ENCODE measurements at places on chromosomes 4 and X. TPM values are rescaled to one million over a fixed set of nuclear protein-coding genes. Genes with fewer than 3 reads are reported as not detected.

The CXorf49 gene
- polyA plus RNA-seq: not detected

The SRP72 gene
- polyA plus RNA-seq: 72.7 TPM

The LUZP4 gene
- not detected for polyA plus RNA-seq

DNA sequence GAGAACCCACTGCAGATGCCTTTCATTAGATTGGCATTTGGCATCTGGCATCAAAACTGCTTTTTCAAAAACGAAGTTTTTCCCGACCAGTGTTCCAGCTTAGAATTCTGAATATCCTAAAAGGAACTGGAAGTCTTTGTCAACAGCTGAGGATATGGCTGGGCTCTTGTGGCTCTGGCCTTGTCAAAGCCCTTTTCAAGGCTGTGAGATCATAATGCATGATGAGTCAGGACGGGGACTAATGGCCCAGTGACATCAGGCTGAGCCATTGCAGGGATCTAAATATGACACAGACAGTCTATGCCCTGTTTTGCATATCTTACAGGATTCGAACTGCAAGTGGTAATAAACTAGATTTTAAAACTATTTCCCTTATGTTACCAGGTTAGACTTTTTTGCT is 306.4 kb downstream of the PTTG2 start:
- DNase-seq: peak; percentile 48

GRCh38 chr4:154329939-154330338 is 161.7 kb downstream of the DCHS2 start:
- DNase-seq: peak; percentile 24

DNA sequence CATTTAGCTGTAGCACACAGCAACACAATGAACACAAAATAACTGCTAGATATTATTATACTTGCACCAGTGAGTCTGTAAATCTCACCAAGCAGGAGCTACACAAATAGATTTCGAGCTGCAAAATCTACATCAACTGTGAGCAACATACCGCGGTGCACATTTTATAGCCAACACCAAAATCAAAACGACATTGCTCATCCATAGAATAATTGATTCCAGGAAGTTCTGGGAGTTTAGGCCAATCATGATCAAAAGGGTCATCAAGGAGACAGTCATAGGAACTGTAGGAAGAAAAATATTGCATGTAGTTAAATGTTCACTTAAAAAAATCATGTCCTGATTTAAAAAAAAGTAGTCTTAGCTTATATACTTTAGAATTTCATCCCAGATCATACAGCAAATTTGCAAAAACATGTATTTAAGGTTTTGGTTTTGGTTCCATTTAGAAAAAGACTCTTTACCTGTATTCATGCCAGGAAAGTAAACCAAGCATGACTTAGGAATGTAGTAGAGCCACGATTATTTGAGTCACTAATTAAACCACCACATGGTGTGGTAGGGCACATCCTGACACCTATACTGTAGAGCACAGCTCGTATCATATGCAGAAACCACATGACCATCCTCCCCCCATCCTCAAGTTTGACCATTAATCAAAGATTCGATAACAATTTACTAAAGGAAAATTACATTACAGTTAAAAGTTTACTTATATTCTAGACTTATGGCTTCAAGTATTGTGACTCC is 250.4 kb downstream of the ADAMTS3 start:
- no peak for DNase-seq

DNA sequence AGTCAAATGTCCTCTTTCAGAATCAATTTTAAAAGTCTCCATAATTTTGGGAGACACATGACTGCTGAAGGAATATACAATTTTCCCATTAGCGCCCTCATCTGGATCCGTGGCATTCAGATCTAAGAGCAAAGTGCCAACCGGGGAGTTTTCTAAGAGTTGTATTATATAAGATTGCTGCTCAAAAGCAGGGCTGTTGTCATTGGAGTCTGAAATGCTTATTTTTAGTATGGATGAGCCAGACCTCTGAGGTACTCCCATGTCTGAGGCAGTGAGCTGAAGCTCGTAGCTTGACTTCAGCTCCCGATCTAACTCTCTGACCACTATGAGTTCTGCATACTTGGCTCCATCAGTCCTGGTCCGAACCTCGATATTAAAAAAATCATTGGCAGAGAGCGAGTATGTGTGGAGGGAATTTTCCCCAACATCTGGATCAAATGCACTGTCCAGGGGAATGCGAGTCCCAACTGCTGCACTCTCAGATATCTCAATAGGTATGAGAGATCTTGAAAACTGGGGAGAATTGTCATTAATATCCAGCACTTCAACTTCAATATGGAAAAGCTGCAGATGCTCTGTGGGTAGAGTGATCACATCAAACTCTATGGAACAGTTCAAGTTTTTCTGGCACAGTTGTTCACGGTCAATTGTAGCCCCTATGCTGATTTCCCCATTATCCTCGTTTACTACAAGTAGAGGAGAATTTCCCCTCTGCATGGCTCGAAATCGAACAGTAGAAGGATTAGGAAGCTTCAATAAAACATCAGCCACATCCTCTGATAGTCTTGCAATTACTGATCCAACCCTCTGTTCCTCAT is 917 bp downstream of the PCDH18 start:
- DNase-seq: peak; percentile 65

- DNase-seq: no peak
Observed at GRCh38 chr4:174401471-174402130, 117.9 kb downstream of the CEP44 start.

DNA sequence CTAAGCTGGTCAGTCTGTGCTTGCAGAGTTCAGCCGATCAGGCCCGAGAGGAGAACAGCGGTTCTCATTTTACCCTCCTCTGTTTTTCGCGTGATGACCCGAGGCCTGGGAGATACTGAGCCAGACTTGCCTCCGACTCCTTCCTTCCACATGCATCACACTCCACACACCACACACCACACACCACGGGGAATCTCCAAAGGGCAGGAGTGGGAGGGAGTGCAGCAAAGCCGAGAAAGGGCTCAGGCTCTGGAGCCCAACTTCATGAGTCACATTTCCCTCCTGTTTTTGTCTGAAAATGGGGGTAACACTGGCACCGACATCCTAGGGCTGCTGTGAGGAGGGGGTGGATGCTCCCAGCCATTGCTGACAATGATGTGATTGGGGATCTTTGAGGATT is 38.9 kb downstream of the TKTL1 start:
- no peak for DNase-seq

DNA sequence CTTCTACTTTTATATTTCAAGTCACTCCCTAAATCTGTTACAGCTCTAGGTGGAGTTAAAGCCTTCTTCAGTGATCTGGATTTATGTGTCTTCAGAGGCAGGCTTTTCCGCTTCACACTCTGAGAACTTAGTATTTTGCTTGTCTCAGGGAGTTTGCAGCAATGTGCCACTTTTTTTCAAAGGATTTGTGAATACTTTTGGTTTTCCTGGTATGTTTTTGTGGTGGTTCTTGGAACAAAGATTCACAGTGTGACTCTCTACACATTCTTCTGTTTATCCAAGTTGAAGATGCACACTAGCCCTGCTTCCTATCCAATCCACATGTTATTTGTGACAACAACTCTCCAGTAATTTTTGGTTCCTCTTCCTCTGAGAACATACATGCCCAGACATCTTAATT is 1253.7 kb downstream of the TECRL start:
- no peak for DNase-seq

DNA sequence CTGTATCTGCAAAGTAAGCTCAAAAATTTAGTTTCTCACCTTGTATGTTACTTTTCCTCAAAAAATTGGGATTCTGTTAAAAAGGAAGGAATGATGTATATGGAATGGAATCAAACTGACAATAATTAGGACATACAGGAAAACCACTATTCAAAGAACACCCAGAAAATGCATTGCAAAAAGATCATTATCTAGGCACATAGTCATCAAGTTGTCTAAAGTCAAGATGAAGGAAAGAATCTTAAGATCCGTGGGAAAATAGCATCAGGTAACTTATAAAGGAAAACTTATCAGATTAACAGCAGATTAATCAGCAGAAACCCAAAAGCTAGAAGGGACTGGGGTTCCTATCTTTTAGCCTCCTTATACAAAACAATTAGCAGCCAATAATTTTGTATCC is 23.1 kb upstream of the PLK4 start:
- no peak for DNase-seq

- DNase-seq: no peak
Observed at GRCh38 chrX:104284507-104284906, 29.8 kb upstream of the ESX1 start.

GRCh38 chr4:81898862-81899504 is 427.3 kb upstream of the RASGEF1B start:
- DNase-seq: no peak
